IPS DF 19.7 (cell line): ENCODE measurements at places on chromosomes 4 and X.
A peak's percentile ranks its signal among the peaks of the same experiment; 100 is the strongest.

GRCh38 chr4:26819026-26819425, 41.6 kb upstream of the STIM2 start:
- DNase-seq: peak; percentile 47

- DNase-seq: no peak
Observed at GRCh38 chr4:89298788-89299152, 8.8 kb downstream of the GPRIN3 start.

DNA sequence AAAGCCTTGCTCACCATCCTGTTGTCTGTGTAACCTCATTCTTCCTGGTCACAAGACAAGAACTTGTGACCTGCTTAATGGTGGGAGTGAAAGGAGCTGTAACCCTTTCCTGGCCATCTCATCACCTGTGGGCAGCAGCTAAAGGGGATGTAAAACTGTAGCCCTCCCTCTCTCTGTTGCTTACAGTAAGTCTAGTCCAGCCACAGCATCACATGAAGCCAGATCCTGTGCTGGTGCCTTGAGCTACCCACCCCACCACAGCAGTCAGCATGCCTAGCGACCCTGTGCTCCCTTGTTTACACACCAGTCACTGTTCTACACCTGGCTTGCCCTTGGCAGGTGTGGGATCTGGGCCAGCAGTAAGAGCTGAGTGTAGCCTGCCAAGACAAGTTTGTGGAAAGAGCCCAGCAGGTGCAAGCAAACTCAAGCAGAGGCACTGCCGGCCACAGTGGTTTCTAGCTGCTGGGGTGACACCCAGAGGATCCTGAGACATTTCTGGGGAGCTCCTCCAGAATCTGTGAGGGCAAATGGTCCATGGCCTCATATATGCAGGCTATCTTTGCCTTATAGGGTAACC, 41.0 kb downstream of the UGT2B28 start:
- DNase-seq: no peak

- no peak for DNase-seq
Observed at GRCh38 chr4:130110189-130110588, 1014.2 kb downstream of the C4orf33 start.

DNA sequence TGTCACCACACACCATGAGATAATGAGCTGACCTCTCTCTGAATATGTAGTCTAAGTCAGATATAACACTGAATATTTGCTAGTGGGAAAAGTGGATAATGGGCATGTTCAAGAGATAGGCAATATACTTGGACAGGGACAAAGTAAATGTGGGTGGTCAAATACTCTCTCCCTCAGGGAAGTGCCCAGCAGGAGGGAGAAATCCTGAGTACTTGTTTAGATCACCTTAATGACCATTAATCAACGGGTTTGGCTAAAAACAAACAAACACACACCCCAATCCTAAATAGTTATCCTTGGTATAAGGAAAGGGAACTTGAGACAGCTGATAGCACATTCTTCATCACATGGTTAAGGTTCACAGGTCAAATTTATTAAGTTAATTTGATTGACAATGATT, 933.5 kb downstream of the C4orf33 start:
- DNase-seq: peak; percentile 40

DNA sequence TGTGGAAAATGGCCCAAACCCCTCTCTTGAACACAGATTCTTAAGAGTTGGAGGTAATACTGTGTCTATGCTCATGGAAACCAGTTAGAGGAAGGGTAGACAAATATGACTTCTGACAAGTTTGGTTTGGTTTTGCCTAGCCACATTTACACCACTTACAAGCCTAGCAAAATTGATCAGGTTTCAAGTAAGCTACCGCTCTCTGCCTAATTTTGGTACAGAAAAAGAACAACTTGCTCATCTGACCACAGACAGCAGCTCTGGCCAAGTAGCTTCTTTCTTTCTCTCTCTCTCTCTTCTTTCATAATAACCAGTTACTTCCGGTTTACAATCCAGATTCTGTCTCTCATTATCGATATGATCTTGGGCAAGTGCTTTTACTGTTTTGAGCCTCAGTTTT, 260.0 kb downstream of the GLUD2 start:
- no peak for DNase-seq

GRCh38 chrX:110847334-110847733, 51.7 kb upstream of the CHRDL1 start:
- no peak for DNase-seq
